AG09309 (cell line): ENCODE measurements at places on chromosomes 2 and 18.

GRCh38 chr2:219274361-219274921, 4.7 kb upstream of the DNAJB2 start:
- no peak for DNase-seq

GRCh38 chr18:74768096-74768495, 170.4 kb downstream of the ZNF407 start:
- no peak for DNase-seq

- no peak for DNase-seq
Measured at GRCh38 chr18:48672671-48673340, 134.0 kb downstream of the CTIF start.

DNA sequence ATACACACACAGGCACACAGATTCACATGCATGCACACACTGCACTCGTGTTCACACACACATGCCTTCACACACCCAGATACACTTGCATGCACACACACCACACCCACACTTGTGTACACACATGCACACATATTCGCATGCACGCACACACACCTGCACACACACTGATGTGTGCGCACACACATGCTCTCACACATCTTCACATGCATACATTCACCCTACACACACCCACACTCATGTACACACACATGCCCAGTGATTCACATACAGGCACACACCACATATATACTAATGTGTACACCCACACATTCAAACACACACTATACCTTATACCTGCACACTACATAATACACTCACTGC, 181.6 kb downstream of the LOXHD1 start:
- DNase-seq, result no peak

- DNase-seq, result no peak
Measured at GRCh38 chr2:142668420-142668819, 209.0 kb upstream of the KYNU start.

DNA sequence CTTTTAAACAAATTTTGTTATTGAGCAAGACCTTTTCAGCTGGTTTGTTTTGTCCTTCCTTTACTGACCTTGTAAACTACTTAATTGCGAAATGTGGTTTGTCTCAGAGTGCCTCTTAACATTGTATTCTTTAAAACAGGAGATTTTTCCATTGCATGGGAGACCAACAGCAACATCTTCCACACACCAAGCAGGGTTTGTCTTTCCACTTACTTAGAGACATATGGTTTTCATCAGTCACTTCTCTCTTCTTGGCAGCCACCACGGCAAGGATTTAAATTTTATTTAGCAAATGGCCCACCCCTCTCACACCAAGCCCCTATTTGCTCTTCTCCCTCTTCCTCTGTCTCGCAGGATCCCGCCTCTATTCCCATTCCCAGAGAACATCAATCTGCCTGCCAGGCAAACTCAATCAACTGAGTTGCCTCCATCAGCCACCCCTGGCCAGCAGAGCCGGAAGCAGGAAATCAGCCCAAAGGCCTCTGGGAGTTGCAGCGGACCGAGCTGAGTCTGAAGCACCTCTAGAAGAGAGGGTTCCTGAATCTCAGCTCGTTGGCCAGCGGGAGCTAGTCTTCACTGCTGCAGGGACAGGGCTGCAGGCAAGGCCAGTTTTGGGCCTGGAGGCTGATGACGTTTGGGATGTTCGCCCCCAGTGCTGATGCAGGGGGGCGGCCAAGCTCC, 11.3 kb upstream of the CIB4 start:
- peak; percentile 83 for DNase-seq

GRCh38 chr2:290090-290722, 2.3 kb upstream of the ALKAL2 start:
- DNase-seq, result peak; percentile 24

- DNase-seq, result peak; percentile 38
Measured at GRCh38 chr2:219073413-219074129, 12.8 kb upstream of the IHH start.

DNA sequence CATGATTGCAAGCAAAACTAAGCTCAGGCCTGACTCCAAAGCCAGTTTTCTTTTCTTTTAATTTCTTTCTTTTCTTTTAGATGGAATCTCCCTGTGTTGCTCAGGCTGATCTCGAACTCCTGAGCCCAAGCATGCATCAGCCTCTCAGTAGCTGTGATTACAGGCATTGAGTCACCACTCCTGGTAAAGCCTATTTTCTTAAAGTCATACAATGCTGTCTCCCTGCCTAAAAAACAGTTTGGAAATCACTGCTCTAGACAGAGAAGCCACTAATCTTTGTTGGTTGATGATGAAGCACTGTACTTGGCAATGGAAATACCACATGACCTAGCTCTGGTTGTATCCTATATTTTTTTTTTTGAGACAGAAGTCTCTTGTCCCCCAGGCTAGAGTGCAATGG, 33.1 kb upstream of the ZNF532 start:
- peak; percentile 29 for DNase-seq

GRCh38 chr18:51617572-51618260, 420.2 kb upstream of the MEX3C start:
- DNase-seq, result no peak

DNA sequence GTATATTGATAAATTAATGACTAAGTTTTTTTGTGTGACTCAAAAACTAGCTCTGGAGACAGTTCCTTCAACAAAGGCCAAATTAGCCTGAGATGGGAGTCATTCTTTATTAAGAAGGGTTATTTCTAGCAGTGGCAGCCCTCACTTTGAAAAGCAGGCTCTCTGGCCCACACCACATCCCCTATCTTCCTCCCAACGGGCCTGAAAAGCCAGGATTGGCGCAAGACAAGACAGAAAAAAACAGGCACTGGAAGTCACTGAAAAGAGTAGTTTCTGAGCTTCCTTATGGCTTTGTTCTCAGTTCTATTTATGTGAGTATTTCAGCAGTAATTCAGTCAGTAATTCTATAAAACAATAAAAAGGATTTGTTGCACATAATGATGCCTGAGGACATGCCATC, 149.0 kb downstream of the LAMA3 start:
- DNase-seq, result no peak

DNA sequence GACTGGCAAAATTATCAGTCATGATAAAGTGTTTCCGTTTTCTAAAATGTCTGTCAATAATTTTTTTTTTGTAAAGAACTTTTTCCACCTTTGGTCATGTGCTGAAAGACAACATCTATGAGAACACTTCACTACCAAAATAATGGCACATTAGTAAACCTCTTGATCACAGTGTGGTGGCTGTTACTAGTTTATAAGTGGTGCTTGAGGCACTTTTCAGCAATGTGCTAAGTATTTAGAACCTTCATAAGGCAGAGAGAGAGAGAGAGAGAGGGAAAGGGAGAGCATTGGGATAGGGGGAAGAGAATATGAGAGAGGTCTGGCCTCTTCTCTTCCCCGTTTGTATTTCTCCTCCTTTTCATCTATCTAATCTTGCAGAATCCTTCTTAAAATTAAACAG, 1.1 kb upstream of the NYAP2 start:
- no peak for DNase-seq

DNA sequence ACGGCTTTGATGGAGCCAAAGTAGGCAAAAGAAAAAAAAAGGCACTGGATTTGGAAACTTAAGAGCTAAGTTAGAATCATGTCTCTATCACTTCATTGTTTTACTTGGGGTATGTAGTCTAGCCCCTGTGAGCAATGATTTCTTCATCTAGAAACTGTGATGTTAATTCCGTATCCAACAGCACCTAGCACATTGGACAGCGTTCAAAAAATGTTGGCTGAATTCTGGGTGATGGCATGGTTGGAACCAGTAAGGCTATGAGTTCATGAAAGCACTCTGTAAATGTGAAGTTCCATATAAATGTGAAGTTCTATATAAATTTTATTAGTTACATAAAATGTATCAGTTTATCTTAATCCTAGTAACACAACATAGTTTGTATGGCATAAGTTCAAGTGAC, 308.5 kb upstream of the HNMT start:
- DNase-seq, result no peak

DNA sequence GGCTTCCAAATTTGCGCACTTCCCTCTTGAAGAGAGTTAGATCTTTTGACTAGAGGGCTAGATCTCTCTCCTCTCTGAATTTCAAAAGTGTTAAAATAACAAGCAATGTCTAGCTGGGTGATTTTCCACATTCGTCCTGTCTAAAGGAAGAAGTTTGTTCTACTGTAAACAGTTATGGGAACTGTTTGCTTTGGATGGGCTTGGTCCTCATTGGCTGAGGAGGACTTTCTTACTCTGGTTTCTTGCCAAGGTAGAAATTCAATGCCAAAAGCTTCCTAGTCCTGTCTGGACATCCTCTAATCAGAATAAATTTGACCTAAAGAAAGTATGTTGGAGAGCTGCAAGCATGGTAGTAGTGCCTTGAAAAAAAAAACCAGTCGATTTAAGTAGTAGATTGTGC, 47.4 kb upstream of the RAPH1 start:
- DNase-seq, result no peak

GRCh38 chr2:186466743-186467142, 19.3 kb upstream of the ZC3H15 start:
- no peak for DNase-seq

DNA sequence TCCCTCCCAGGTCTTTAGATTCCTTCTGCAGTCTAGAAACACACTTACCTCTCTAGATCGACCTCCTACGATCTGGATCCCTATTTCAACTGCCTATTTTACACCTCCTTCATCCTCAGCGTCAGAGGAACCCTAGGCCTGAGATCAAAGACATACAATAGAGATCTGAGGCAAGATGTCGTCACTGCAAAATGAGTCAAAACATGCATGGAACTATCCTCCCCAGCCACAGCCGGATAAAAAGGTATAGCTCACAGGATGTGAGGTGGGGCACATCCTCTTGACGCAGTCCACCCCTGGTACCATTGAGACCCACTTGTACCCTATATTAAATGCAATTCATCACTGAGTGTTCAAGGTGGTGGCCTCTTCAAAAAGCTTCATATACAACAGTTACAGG, 63.7 kb upstream of the DNAJC10 start:
- no peak for DNase-seq

- no peak for DNase-seq
Measured at GRCh38 chr18:65057439-65058083, 693.3 kb upstream of the CDH7 start.

- DNase-seq, result no peak
Measured at GRCh38 chr2:23422089-23423061, 37.4 kb downstream of the KLHL29 start.

- no peak for DNase-seq
Measured at GRCh38 chr2:23497536-23497935, 112.6 kb downstream of the KLHL29 start.

GRCh38 chr2:60518567-60518966, 34.9 kb downstream of the BCL11A start:
- no peak for DNase-seq

DNA sequence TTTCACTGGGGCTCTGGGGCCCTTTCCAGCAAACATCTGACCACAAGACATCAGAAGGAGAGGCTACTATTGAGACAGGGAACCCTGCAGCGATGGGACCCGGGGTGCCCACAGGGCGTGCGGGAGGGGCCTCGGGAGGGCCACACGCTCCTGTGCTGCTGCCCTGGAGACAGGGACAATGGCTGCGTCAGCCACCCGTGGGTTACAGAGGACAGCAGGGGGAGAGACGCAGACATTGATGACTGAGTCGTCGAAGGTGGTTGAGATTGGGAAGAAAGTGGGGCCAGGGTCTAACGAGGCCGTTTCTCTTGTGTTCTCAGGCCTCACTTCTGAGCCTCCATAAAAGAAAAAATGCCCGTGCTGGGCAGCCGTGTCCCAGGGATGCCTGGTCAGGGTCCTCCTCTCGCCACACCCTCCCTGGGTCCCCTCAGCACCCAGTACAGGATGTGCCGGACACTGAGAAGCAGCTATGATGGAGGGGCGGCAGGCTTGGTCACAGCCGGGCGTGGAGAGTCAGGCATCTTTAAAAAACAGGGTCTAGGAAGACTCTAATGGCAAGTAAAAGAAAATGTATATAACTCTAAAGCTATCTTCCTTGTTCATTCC, 73.9 kb downstream of the NDUFA10 start:
- DNase-seq, result no peak

DNA sequence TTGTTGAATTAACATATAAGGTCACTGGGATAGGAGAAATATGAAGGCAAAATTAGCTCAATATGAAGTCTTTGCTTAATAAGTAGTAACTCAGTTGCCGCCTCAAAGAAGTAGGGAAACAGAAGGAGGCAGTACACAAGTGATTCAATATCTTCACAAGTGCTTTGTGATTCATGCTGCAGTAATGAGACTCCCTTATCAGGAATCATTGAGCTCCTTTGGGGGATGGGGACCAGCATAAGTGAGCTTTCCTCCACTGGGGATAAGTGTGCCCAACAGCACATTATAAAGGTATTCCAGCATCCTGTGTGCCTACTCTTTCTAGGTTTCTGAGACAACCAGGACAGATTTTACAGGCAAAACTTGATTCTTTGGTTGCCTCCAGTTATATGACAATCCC, 323.4 kb upstream of the UBE2E3 start:
- no peak for DNase-seq

- no peak for DNase-seq
Measured at GRCh38 chr2:201879996-201880395, 73.7 kb downstream of the CDK15 start.

DNA sequence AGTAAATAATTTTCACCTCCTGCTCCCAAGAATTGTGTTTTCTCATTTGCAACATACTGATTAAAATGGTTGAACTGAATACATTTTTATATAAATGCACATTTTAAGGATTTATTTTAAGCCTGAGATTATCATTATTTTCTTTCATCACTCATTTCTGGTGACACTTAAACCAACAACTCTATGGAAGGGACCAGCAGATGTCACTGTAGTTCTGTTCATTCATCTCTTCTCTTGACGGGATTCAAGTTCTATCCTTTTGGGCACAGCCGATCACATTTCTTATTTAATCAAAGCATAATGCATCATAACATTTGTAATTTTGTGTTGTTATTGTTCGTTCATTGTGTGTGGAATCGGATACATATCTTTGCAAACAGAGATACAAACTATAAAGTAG, 417.9 kb downstream of the HRH4 start:
- peak; percentile 37 for DNase-seq

DNA sequence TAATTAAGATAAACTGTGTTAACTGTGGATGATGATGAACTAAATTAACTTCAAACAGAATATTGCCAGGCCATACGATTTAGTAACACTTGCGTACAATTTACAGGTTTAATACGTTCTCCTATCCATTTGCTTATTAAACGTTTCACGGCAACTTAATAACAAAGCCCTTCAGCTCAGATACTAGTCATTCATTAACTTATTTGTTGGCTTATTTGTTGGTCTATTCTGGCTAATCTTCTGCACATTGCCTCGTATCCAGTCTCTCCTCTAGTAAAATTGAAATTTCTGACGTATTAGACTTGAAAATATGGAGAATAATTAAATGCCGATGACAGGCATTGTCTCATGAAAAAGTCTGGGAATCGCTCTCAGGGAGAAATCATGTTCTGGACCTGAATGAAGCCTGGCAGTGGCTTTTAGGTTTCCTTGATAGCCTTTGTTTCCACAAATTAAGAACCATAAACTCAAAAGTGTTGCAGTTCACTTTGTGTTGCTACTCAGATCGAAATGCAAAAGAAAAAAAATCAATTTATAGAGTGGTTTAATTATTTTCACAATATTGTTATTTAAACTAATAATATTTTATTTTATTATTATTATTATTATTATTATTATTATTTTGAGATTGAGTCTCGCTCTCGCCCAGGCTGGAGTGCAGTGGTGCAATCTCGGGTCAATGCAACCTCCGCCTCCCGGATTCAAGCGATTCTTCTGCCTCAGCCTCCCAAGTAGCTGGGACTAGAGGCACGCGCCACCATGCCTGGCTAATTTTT, 4.5 kb downstream of the SCLY start:
- DNase-seq, result no peak
